Chondrocyte (in vitro differentiated cells): ENCODE measurements at places on chromosomes 16 and 17.

- no peak for DNase-seq
These were observed 36.3 kb downstream of the NOL11 start for GRCh38 chr17:67754001-67754400.

- no peak for DNase-seq
These were observed 1.4 kb upstream of the KANSL1 start for GRCh38 chr17:46194393-46195216.

GRCh38 chr16:83653785-83654184 lies 154.0 kb upstream of the HSBP1 start:
- no peak for DNase-seq

- peak; percentile 9 for DNase-seq
These were observed 8.6 kb upstream of the LASP1NB start for GRCh38 chr17:38916771-38917170.

DNA sequence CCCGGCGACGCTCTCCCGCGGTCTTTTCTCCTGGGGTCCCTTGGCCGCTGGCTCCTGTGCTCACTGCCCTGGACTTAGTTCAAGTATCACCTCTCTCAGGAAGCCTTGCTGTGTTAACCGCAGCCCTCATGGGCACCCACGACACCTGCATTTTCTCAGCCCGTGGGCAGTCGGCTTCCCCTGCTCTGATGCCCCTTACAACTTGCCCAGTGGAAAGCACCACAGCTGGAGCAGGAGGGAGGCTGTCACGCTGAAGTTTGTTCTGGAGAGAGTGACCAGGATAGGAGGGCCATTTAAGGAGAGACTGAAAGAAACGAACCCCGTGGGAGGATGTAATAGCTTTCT lies 395 bp downstream of the STXBP4 start:
- DNase-seq = no peak

DNA sequence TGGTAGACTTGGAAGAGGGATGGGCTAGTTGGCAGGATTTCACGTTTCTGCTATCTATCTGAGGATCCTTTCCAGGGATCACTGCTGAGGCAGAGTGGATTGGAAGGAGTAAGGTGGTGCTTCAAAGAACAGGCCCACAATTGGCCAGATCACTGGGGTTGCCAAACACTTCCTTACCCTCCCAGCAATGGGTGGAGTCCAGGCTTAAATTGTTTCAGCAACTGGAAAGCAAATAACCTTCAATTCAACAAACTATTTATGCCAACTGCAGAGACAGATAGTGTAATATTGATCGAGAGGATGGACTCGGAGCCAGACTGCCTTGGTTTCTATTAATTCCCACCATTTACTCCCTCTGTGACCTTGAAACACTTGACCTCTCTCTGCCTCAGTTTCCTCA lies 2.1 kb downstream of the ARRB2 start:
- DNase-seq = no peak

DNA sequence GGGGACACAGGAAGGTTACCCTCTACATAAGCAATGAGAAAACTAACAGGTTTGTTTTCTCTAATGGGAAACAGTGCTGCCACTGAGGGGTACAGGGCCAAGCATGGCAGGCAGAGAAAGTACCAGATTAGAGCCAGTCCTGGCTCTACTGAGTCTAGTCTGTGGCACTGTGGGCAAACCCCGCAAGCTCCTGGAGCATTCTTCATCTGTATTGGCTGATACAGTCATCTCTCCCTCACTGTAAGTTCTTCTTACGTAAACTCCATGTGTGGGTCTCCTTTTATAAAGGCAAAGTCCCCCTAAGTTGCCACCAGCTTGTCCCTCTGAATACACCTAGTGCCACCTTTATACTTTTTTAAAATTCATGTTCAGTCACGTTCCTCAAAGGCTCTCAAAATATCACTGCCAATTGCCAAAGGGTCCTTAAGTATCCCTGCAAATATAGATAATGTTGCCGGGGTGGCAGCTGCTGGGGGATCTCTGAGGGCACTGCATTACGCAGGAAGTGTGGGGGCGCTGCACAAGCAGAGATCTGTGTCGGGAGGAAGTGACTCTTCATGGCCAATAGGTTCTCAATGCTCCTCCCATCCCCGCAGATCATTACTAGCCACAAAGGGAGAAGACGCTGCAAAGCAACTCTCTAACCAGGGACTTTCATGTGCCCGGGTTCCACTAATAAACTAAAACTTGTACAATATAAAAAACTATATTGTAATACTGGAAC lies 18.8 kb downstream of the XPO6 start:
- DNase-seq = no peak

DNA sequence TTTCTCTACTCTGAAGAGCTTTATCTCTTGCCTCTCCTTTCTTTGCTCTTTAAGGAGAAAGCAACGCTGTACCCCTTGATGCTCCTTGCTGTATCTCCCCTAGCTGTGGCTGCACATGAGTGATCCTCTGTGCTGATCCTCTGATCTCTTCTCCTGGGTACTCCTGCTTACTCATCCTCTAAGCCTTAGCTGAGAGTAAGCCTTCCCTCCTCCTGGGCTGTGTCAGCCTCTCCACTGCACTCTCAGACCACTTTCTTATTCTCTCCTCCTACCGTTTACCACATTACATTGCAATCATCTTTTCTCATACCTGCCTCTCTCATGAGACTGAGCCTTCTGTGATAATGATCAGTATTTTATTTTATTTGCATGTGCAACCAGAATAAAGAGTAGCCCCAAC lies 25.1 kb downstream of the SOX9 start:
- no peak for DNase-seq

DNA sequence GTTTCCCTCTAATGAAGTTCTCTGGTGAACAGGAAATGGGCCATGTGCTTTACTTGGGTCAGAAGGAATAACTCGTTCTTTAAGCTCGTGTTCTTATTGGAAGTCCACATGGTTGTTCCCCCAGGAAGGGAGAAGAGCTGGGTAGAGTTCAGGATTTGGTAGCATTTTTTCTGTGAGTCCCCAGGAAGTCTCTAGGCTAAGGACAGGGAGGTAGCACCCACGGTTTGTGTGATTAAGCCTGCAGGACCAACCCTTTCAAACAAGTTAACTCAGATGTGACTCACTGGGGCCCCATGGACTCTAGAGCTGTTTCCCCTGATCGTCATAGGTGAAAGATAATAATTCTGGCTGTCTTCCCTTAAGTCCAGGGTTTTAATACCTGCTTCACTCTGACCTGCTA lies 16.4 kb downstream of the SAP30BP start:
- peak; percentile 2 for DNase-seq

- DNase-seq = no peak
These were observed 29.3 kb downstream of the GINS3 start for GRCh38 chr16:58421529-58421928.

- no peak for DNase-seq
These were observed 29.6 kb upstream of the FOXK2 start for GRCh38 chr17:82489851-82490511.

DNA sequence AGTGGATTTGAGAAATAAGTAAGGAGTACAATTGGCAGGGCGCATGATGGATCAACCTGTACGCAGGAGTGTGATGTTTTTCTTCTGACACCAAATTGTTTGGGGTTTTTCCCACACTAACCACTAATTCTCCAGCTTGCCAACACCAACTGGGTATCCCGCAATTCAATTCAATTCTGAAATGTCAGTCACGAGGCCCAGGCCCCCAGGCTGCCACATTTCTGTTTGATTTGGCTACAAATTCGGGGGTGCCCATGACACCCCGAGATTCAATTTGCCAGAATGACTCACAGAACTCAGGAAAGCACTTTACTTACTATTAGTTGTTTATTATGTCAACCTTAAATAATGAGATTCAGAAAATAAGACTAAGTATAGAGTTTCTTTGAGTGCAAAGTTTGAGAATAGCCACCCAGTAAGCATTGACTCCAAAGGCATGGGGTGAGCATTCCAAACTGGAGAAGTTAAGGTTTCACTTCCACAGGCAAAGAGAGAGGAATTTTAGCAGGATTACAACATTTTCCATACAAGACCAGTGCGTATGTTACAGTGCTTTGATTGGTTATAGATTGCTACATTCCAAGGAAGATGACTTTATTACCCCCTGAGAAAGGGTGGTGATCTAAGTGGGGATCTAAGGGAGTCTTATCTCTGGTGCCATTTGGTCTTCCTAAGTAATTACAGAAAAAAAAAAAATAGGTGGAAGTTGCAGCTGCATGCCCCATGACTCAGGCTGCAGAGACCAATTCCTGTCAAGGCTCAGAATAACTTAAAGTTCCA lies 11.5 kb downstream of the SLC46A1 start:
- DNase-seq = no peak

GRCh38 chr16:37511-37910 lies 15.9 kb downstream of the POLR3K start:
- DNase-seq = no peak

DNA sequence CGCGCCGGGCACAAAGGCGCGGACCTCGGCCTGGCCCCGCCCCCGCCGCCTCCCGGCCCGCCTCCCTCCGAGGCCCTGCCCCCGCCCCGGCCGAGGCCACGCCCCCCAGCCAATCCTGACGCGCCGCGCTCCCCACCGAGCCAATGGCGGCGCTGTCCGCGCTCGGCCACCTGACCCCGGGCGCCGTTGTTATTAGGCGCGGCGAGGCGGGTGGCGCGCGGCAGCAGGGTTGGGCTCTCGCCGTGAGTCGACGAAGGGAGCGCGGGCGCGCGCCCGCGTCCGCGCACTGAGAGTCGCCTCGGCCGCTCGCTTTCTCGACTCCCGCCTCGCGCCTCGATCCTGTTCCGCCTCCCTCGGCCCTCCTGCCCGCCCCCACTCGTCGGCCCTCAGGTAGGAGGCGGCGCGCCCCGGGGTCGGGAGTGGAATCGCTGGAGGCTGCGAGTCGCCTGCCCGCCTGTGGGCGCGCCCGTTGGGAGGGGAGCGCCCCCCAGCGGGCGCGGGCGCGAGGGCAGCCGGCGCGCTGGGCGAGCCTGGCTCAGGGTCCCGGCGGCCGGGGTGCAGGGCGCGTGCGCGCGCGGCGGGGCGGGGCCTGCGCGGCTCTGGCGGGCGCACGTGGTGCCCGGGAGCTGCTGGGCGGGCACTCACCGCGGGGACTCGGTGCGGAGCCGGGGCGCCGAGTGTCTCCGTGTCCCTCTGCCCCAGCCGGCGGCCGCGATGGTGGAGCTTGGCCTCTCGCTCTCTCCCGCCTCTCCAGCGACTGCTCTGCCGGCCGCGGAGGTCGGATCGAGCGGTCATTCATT lies 405 bp upstream of the CBLN1 start:
- no peak for DNase-seq

DNA sequence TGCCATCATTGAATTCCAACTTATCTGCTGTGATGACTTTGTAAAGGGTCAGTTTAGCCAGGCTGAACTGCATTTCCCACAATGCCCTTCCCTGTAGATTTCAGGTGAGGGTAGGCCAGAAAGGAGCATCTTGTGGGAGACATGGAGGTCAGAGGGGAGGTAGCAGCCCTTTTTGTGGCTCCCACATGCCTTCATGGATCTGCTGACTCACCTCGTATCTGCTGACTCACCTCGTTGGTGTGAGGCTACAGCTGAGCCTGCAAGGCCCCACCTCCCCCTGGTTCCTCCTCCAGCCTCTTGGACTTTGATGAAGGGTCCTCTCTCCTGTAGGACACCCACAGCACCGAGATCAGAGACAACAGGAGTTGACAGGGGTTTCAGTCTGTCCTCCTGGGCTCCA lies 102.5 kb downstream of the SALL1 start:
- DNase-seq = no peak

- DNase-seq = no peak
These were observed 106.3 kb upstream of the ADAMTS18 start for GRCh38 chr16:77541165-77541564.

GRCh38 chr17:20300436-20300934 lies 166.9 kb downstream of the LGALS9B start:
- DNase-seq = no peak

GRCh38 chr16:68972720-68973119 lies 129.4 kb downstream of the TANGO6 start:
- no peak for DNase-seq

DNA sequence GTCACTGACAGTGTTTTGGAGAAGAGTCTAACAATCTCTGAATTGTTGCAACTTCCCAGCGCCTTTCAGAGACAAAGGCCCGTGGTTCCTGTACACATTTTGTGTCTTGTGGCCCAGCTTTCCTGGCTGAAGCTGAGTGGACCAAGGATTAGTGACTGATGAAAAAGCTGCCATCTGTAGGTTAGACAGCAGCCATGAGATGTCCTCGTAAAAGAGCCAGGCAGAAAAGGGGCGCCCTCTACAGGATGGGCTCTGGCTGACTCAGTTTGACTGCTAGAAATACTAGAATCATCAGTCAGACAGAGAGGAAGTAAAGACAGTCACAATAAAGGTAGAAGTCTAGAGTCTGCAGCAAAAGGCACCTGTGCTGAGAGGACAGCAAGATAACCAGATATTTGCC lies 26.5 kb upstream of the NF1 start:
- no peak for DNase-seq

GRCh38 chr16:88798772-88799455 lies 4.7 kb upstream of the CDT1 start:
- DNase-seq = no peak

- DNase-seq = no peak
These were observed 45.2 kb downstream of the RNF112 start for GRCh38 chr17:19456016-19456927.

GRCh38 chr17:49914096-49914490 lies 54.9 kb upstream of the DLX4 start:
- DNase-seq = no peak

DNA sequence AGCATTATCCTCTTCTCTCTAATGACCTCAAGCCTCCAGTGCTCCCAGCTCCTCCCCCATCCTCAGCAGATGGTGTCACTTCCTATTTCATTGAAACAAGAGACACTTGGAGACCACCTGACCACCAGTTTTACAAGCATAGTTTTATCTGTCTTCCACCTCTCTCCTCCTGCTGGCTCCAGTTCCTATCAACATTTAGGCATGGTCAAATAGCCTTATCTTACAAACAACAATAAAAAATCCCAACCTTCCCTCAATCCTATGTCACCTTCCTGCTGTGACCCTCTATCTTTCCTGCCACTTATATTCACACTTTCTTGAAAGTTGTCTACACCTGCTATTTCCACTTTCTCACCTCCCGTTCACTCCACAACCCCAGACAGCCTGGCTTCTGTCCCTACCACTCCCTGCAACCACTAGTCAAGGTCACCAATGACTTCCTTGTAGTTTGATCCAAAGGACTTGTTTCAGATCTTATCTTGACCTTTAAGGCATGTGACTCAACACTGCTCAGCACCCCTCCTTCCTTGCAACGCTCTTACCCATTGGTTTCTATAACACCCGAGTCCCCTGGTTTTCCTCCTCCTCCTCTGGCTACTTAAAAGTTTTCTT lies 4.3 kb upstream of the NTN1 start:
- no peak for DNase-seq
